ENCODE measurements at places on chromosomes 6 and 20. TPM values are rescaled to one million over a fixed set of nuclear protein-coding genes. Genes with fewer than 3 reads are reported as not detected.

Gene TMEM170B
- 2.3 TPM for total RNA-seq

DNA sequence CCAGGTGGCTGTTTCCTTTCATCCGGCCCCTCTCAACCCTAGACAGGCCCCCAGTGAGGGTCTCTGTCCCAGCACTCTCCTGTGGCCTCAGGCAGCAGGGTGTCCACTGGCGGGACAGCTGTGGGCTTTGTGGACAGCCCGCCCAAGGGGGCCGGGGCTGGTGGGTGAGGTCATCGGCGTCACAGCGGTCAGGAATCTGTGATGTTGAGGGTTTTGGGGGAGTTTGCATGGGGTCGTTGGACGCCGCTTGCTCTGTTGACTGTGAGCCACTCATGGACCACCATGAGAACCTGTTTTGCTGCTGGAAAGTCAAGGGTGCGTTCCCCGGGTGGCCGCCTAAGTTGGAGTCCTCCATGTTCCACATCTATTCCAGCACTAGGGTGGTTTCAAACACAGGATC, 146.4 kb downstream of the DTNBP1 start:
- DNase-seq, result no peak

GRCh38 chr20:8155812-8156211, 23.7 kb downstream of the PLCB1 start:
- DNase-seq, result no peak

DNA sequence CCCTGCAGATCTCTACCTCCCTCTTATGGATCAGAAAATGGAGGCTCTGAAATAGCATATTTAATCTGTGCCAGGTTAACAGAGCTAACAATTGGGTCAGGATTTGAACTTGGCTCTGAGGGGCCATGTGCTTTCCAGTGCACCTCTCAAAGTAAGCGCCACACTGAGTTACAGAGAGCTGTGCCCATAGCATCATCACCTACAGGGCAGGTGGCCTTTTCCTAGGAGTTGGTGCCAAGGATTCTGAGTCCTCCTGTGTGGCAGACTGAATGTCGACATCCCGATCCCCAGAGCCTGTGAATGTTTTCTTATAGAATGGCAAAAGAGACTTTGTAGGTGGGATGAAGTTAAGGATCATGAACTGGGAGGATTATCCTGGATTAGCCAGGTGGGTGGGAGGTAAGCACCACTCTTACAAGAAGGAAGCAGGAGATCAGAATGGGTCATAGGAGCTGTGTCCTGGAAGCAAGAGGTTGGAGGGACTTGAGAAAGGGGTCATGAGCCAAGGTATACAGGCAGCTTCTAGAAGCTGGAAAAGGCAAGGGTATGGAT, 68.0 kb upstream of the TBC1D7 start:
- no peak for DNase-seq

GRCh38 chr20:51350941-51351631, 191.4 kb downstream of the NFATC2 start:
- peak; percentile 86 for DNase-seq

DNA sequence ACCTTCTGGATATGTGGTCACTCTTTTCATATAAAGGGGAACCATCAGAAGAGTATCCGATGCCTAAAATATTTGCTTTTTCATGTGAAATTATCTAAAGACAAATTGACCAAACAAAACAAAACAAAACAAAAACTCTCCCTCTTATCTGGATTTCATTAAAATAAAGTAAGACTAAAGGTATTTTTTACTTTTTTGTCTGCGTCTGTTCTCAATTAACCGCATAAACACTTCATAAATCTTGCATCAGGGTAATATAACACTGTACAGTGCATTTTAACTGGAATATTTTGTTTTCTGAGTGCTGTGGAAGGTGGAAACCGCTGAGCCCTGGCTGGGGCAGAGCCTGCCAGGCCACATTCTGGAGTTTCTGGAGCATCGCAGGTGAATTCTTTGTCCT, 234.1 kb upstream of the ZFP64 start:
- no peak for DNase-seq
